NCI-H1436 (cell line): ENCODE measurements at places on chromosomes 2 and 18.

- no peak for DNase-seq
These were observed 51.3 kb upstream of the SLC1A4 start for GRCh38 chr2:64937687-64938491.

DNA sequence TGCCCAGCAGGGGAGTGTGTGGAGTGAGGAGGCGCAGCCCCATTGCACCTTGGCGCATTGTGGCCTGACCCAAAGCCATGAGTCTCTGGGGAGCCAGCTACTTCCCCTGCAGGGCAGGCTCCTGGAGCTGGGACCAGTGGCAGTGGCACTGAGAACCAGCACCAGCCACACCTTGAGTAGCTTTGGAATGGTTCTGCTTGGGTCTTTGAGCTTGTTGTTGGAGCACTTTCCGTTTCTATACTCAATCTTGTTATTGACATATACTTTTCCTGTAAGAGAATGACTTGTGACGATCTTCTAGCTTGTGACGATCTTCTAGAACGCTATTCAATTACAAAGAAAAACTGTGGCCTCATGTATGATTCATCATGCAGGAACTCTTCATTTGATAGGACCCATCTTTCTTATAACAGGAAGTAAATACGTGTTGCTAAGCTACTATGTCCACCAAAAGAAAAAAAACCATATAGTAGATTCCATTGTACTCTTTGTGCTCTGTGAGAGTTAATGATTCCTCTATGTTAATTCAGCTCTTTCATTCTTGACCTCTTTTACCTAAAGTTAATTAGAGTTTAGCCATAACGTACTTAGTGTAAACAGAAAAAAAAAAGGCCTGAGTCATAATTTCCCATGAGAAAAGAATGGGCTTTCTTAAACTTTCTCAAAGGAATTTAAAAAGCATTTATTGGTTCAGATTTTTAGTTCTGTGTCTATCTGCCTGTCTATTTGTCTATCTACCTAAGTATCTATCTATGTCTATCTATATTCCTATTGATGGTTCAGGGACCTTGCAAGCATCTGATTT lies 113.1 kb downstream of the GATA6 start:
- DNase-seq, result no peak

GRCh38 chr2:102251042-102251848 lies 60.1 kb upstream of the IL1RL1 start:
- DNase-seq, result no peak

DNA sequence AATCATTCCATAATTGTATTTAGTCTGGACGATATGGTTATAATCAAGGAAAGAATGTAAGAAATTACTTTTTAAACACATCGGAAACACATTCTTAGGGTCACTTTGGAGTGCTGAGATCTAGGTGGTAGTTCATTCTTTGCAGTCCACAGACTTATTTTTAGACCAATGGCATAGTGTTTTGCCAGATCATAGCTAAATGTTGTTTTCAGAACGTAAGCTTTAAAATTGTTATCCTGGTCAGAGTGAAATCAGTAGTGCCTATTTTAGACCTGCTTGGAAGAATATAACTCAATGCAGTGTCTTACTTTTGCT lies 4.3 kb downstream of the MYL12A start:
- no peak for DNase-seq

GRCh38 chr2:47819834-47820233 lies 36.9 kb downstream of the MSH6 start:
- DNase-seq, result no peak

- no peak for DNase-seq
These were observed 144.6 kb upstream of the SETBP1 start for GRCh38 chr18:44536046-44536445.
